ENCODE measurements at places on chromosomes 12 and 14. TPM values are rescaled to one million over a fixed set of nuclear protein-coding genes. Genes with fewer than 3 reads are reported as not detected.

AHSA1 gene
- 69.7 TPM for total RNA-seq

TFCP2 gene
- total RNA-seq, result 9.2 TPM

PTCSC3 gene
- total RNA-seq, result not detected

FOXG1 gene
- total RNA-seq, result not detected

ADCY4 gene
- total RNA-seq, result 51.2 TPM

TAPBPL gene
- 13.5 TPM for total RNA-seq

DNA sequence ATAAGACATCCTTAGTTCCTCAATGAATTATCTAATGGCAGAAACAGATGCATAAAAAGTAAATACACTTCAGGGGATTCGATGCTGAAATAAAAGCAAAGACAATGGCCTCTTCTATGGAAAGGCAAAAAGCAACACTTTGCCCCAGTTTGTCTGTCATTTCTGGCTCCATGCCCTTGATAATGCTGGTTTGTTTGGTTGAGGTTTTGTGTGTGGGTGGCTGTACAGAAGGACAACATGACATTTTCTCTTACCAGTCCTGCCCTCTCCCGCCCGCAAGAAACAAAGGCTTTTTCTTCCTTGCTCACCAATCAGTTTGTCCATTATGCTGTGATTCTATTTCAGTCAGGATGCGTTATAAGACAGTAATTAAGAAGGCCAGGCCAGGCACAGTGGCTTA, 18.1 kb upstream of the WDR89 start:
- DNase-seq, result no peak

GRCh38 chr12:91893476-91893875, 252.2 kb downstream of the BTG1 start:
- no peak for DNase-seq

- no peak for DNase-seq
Observed at GRCh38 chr14:69073915-69074314, 79.0 kb downstream of the DCAF5 start.

DNA sequence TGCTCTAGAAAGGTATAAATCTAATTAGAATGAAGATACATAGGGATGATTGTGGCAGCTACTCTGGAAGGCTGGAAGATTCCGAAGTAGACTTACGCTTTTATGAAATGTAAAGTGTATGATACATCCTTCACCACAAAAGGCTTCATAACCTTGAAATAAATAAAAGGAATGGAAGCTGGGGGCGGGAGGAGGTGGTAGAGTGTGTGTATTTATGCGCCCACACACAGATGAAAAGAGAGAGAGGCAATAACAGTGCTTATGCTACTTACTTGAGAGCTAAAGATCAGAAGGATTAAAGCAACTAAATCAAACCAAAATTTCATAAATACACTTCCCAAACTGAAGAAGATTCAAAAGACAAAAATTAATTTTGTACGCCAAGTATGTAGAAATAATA, 30.4 kb downstream of the CBX5 start:
- DNase-seq, result no peak

DNA sequence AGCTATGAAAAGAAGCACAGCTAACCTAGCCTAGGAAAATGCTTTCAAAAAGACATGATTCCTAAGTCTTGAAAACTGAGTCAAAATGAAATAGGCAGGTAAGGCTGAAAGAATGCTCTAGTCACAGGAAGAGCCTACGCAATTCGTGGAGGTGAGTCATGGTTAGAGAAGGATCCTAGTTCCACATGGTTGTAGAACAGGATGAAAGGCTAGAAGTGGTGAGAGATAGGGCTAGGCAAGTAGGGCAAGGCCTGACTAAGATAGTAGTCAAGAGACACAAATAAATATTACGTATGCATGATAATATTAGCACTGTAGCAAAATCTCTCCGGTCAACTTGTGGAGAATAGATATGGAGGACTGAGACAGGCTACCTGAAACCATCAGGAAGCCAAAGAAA, 47.2 kb downstream of the PLCZ1 start:
- no peak for DNase-seq

- no peak for DNase-seq
Observed at GRCh38 chr12:90652280-90652679, 302.7 kb downstream of the CCER1 start.

- DNase-seq, result no peak
Observed at GRCh38 chr12:41917938-41918341, 226.7 kb downstream of the GXYLT1 start.

- DNase-seq, result no peak
Observed at GRCh38 chr12:68332728-68333630, 817 bp upstream of the MDM1 start.

DNA sequence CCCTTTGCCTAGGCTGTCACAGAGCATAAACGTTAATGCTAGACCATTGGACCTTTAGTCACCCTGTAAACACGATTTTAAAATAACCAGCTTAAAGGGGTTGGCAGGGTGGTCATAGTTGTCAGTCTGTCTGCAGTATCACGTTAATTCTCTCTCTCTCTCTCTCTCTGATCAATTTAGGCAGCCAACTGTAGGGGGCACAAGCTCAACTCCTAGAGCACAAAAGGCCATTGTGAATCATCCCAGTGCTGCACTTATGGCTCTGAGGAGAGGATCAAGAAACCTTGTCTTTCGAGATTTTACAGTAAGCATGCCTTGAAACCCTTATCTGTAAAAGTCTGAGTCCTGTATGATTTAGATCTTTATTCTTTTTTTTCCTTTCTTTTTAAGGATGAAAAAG, 97.1 kb downstream of the SCAF11 start:
- DNase-seq, result no peak

DNA sequence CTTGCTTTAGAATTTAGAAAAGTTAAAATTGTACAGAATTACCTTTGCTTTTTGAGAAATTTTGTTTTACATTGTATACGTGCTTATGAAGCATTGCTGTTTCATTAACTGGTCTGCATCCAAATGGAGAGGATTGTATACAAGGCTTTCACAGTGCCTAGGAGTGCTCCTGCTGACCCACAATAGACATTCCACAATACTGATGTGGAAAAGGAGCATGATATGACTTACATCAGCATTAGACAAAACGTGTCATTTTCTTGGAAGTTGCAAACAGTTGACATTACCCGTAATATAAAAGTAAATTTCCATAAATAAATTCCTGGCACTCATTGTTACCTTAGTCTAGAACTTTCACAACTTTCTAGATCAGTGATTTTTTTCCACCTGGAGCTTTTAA, 1.9 kb downstream of the PRKD1 start:
- DNase-seq, result no peak

- DNase-seq, result no peak
Observed at GRCh38 chr12:32559434-32559833, 119.7 kb upstream of the DNM1L start.

- DNase-seq, result no peak
Observed at GRCh38 chr14:104788161-104788818, 7.3 kb downstream of the AKT1 start.

DNA sequence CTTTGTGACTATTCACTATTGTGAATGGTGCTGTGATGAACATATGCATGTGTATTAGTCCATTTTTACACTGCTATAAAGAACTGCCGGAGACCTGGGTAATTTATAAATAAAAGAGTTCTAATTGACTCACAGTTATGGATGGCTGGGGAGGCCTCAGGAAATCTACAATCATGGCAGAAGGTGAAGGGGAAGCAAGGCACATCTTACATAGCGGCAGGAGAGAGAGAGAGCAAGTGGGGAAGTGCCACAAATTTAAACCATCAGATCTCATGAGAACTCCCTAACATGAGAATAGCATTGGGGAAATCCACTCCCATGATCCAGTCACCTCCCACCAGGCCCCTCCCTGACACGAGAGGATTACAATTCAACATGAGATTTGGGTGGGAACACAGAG, 90.8 kb downstream of the ATP23 start:
- DNase-seq, result no peak

GRCh38 chr14:66293533-66294105, 192.6 kb upstream of the CCDC196 start:
- DNase-seq, result no peak

- no peak for DNase-seq
Observed at GRCh38 chr14:94127330-94127729, 2.1 kb downstream of the IFI27L2 start.

- no peak for DNase-seq
Observed at GRCh38 chr14:95886366-95887056, 9.9 kb downstream of the TUNAR start.

- DNase-seq, result peak; percentile 60
Observed at GRCh38 chr12:11885261-11886038, 185.3 kb upstream of the BCL2L14 start.

GRCh38 chr12:107774349-107775029, at the start of gene ASCL4:
Gene ASCL4 (plus strand): TSS chr12:107774704. CDS start chr12:107775219, 515 bp downstream.
- DNase-seq, result no peak
